CD4-positive, alpha-beta T cell treated with Interleukin-4 for 1 hour (primary cell): ENCODE measurements at places on chromosomes 7 and 10.

- no peak for DNase-seq
Observed at GRCh38 chr10:69731184-69731583, 70.5 kb upstream of the COL13A1 start.

- no peak for DNase-seq
Observed at GRCh38 chr7:144487901-144488300, 84.4 kb upstream of the NOBOX start.

GRCh38 chr10:132653721-132654120 is 116.1 kb downstream of the INPP5A start:
- DNase-seq, result no peak

GRCh38 chr10:104300736-104301292 is 31.8 kb downstream of the GSTO2 start:
- no peak for DNase-seq

DNA sequence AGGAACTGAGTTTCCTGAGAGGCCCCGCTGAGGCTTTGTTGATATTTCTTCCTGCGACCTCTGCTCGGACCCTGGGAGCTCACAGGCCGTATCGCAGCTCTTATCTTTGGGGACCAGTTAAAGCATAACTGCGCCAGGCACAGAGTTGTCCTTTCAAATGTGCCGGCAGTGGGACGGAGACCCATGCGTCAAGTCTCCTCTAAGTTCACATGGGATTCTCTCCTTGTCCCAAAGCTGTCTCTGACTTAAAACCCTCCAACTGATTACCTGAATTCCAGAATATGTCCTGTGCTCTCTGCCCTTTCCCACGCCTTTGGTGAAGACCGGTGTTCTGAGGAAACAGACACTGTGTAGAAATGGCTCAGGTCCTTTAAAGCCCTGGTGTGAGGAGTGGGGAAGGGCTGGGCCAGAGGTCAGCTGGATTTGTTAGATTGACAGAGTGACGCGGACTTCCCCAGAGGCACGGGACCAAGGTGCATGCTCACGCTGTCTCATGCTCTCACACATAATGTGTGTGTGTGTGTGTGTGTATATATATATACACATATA is 169.8 kb downstream of the EGFR start:
- DNase-seq, result no peak

DNA sequence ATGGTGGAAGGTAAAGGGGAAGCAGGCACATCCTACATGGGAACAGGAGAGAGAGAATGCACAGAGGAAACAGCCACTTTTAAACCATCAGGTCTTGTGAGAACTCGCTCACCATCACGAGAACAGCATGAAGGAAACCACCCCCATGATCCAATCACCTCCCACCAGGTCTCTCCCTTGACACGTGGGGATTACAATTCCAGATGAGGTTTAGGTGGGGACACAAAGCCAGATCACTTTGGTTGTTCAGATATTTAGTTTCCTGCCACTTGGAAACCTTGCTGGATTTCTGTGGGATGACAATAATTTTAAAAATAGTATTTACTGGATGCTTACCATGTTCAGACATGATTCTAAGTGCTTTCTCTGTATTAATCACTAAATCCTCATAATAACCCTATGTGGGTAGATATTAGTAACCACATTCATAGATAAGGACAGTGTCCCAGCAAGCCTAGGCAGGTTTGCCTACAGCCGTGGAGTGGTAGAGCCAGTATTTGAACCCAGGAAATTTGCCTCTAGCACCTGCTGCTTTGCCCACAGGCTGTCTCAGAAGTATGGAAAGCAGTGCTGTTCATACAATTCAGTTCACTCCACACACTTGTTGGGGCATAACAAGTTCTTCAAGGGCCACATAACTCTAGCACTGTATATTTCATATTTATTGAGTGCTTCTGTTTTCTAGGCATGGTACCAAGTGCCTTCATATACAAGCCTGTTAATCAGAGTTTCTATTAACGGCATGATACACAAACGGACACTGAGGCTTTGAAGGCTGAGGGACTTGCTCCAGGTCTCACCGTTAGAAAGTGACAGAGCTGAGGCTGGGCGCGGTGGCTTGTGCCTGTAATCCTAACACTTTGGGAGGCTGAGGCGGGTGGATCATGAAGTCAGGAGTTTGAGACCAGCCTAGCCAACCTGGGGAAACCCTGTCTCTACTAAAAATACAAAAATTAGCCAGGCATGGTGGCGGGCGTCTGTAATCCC is 8.3 kb downstream of the TLL2 start:
- DNase-seq, result no peak

GRCh38 chr7:79855172-79855571 is 279.5 kb upstream of the GNAI1 start:
- DNase-seq, result no peak

- DNase-seq, result no peak
Observed at GRCh38 chr10:126099366-126099765, 203.0 kb downstream of the FANK1 start.

DNA sequence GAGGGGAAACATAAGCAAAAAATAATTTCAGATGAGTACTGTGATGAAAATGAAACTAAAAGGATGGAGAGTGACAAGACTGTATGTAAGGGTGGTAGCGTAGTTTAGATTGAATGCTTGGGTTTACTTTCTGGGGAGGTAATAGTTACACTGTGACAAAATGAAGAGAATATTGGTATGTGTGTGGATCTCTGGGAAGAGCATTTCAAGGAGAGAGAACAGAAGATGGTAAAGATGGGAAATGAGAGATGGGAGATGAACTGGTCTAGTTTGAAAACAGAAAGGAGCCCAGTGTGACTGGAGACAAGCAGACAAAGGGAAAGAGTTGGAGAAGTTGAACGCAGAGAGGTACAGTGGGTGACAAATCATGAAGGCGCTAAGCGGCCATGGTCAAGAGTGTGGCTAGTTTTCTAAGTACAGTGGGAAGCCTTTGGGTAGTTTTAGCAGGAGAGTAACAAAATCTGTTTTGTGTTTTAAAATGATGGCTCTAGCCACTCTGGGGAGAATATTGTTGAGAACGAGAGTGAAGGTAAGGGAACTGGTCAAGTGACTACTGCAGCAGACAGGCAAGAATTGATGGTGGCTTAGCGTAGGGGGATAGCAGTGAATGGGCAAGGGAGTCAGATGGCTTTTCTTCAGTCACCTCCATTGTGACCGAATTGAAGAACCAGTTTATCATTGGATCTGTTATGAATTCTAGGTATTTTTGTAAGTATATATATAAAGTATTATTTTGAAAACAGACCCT is 22.6 kb downstream of the PALS2 start:
- DNase-seq, result peak; percentile 23

GRCh38 chr7:66321283-66321682 is 116.1 kb downstream of the TPST1 start:
- DNase-seq, result no peak

GRCh38 chr7:127251465-127252376 is 1.0 kb downstream of the GRM8 start:
- DNase-seq, result peak; percentile 7

GRCh38 chr7:40263752-40264390 is 129.1 kb downstream of the SUGCT start:
- DNase-seq, result no peak

DNA sequence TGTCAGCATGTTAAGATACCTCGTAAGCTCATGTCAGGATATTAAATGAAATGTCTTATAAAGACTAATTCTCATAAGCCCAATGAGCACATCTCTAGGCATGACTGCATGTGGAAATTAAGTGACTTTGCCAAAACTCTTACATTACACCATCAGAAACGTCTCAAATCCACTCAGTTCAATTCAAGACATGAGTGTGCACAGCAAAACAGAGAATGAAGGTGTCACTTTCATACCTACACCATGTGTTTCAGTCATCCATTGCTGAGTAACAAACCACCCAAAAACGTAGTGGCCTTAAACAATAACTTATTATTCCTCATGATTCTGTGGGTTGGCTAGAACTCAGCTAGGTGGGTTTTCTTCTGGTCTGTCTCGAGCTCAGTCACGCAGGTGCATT is 99.8 kb downstream of the ATE1 start:
- no peak for DNase-seq

DNA sequence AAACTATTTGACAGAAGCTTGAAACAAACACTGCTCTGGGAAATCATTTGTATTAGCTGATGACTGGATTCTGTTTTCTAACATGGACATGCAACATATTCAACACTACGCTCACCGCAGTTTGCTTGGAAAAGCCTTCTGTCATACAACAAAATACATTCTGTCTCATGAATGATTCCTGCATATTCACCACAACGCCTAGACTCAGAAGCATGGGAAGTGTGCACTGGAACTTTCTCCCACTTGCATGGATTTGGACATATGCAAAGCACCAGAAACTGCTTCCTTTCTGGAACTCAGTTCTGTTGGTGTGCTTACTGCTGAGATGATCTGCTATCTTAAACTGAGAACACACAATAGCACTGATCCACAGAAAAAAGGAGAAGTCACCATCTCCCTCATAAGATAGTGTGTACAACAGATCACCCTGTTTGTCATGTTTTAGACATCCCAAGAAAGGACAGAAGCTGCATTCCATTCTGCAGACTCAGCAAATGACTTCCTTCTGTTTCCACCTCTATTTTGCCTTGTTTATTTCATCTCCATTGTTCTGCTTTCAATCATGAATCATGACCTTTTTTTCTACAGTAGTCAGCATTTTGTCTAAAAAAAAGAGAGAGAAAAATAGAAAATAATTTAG is 115.8 kb downstream of the HTR7 start:
- DNase-seq, result no peak

DNA sequence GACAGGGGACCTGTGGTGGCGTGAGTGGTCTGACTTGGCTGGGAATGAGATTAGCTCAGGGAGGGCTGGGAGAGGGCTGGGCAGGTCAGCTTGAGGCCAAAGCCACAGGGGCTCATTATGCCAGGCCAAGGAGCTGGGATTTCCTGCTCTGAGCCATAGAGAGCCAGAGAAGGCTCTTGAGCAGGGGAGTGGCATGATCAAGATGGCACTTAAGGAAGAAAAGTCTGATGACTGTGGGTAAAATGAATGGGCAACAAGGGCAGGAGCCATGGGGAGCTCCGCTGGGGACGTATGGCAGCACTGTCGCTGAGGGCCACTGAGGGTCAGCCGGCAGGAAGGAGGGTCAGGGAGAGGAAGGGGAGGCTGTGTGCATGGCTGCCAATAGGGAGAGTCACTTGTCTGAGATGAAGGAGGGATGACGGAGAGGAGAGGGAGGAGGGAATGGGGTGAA is 5.8 kb downstream of the ANTXRL start:
- DNase-seq, result no peak

- no peak for DNase-seq
Observed at GRCh38 chr7:44695756-44696155, 52.9 kb upstream of the ZMIZ2 start.

- DNase-seq, result no peak
Observed at GRCh38 chr10:16592378-16592777, 70.7 kb upstream of the C1QL3 start.

DNA sequence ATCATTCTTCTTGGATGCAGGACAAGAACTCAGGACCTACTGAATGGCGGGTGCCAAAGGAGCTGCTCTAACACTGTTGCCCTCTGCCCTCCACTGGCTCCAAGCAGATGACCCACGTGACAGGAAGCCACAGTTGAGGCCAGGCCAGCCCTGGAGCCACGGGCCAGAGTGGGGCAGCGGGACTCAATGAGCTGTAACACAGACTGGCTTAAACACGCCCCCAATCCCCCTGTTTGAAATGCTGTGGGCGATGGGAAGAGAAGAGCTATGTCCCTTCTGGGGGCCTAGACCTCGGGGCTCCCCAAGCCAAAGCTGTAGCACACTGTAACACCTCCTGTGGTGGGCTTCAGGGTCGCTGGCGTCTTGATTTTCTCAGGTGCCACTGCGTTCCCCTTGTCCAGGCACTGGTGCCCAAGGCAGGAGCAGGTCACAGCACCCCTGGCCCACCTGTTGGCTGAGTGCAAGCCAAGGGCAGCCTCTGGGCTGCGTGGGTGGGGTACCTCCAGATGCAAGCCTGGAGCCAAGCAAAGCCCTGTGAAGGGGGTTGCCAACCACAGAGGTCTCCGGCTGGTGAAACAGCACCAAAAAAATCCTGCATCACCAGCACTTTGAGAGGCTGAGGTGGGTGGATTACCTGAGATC is 18.6 kb upstream of the ZMIZ2 start:
- no peak for DNase-seq

GRCh38 chr7:150946421-150947240 is 31.5 kb downstream of the KCNH2 start:
- no peak for DNase-seq

- peak; percentile 29 for DNase-seq
Observed at GRCh38 chr10:117320050-117320665, 55.1 kb downstream of the PDZD8 start.

DNA sequence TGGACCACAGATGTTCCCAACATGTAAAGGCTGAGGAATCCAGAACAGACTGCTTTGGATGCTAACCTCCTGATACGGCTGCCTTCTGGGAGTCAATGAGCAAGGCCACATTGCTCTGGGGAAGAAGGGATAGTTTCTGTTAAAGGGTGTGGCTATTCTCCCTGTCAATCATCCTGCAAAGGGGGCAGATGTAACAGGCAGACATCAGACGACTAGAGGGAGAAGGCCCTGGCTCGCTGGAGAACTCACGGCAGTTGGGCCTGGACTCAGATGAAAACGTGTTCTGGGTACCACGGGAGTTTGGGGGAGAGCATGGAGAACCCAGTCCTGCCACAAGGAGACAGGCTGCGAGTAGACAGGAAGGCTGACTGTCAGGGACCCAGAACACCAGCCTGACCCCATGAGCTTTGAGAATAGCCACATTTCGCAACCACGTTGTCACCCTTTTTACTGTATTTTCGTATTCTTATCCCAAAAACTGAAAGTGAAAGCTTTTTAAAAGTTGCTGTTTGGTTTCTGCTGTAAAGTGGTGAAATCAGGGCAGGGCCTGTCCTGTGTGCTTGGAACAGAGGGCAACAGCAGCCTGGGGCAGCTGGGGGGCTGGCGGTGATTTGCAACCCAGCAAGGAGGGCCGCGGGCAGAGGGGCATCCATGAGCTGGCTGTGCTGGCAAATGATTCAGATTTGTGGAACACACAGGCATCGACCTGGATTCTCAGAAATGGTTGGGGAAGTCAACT is 95.3 kb downstream of the MYOF start:
- DNase-seq, result peak; percentile 46

GRCh38 chr7:79984210-79984609 is 150.4 kb upstream of the GNAI1 start:
- no peak for DNase-seq

DNA sequence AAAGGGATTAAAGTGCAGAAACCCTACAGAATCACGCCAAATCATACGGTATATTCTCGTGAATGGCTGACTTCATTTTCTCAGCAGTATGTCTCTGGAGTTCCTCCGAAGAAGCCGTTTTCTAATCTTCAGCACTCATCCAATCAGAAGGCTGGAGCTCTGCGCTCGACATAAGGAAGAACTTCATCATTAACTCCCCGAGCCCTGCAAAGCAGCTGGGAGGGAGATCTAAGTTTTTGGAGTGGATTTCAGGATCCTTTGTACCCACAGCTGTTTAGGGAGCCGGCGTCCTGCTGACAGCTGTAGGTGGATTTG is 40.7 kb upstream of the SDK1 start:
- DNase-seq, result no peak

- DNase-seq, result no peak
Observed at GRCh38 chr10:61024856-61025201, 80.8 kb upstream of the RHOBTB1 start.
